ENCODE measurements at places on chromosomes 2 and 18.

GRCh38 chr2:113079131-113079530 is 11.4 kb downstream of the IL1F10 start:
- no peak overlapping the region for H3K4me3 ChIP-seq
- DNase-seq = no peak
- H3K4me1 ChIP-seq = peaks cover 9% of the 10 kb centered on the region
- H3K36me3 ChIP-seq = no peaks in the 10 kb centered on the region
- no peak overlapping the region for H3K27ac ChIP-seq
- peaks cover 69% of the 10 kb centered on the region for H3K27me3 ChIP-seq

DNA sequence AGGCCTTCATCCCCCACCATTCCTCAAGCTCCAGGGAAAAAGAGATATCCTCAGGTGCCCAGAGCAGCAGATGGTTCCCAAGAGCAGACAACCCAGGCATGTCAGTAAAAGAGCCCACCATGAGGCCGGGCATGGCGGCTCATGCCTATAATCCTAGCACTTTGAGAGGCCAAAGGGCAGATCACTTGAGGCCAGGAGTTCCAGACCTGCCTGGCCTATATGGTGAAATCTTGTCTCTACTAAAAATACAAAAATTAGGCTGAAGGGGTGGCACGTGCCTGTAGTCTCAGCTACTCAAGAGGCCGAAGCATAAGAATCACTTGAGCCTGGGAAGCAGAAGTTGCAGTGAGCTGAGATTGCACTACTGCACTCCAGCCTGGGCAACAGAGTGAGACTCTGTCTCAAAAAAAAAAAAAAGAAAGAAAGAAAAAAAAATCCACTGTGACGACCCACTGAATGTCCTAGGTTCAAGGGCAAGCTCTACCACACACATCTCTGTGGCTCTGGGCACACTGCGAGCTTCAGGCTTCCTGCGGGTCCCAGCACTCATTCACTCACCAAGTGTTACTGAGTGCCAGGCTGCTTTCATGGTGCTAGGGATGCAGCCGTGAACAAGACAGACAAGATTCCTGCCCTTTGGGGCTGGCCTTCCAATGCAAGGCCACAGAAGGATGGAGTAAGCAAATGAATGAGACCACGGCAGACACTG is 6.5 kb upstream of the DUSP2 start:
- no peaks in the 10 kb centered on the region for H3K27me3 ChIP-seq
- H3K36me3 ChIP-seq = peaks cover 26% of the 10 kb centered on the region
- H3K4me1 ChIP-seq = peaks cover 49% of the 10 kb centered on the region

- H3K27ac ChIP-seq = no peak overlapping the region
- peaks cover 6% of the 10 kb centered on the region for H3K36me3 ChIP-seq
- no peak overlapping the region for H3K4me3 ChIP-seq
- H3K4me1 ChIP-seq = peaks cover 3% of the 10 kb centered on the region
- H3K27me3 ChIP-seq = peaks cover 8% of the 10 kb centered on the region
Observed at GRCh38 chr2:121295911-121296650, 11.1 kb upstream of the TFCP2L1 start.

GRCh38 chr2:218166791-218167190 is at the start of gene CXCR1:
TSS of gene CXCR1 (minus strand) at chr2:218166962. CDS start at chr2:218165211, 1,751 bp downstream.
- DNase-seq = peak; percentile 15
- H3K36me3 ChIP-seq = peaks cover 5% of the 10 kb centered on the region
- peak within 1 kb of the TSS; percentile 90 for H3K27ac ChIP-seq
- H3K4me3 ChIP-seq = peak within 1 kb of the TSS; percentile 64
- peaks cover 47% of the 10 kb centered on the region for H3K27me3 ChIP-seq
- peaks cover 25% of the 10 kb centered on the region for H3K4me1 ChIP-seq

DNA sequence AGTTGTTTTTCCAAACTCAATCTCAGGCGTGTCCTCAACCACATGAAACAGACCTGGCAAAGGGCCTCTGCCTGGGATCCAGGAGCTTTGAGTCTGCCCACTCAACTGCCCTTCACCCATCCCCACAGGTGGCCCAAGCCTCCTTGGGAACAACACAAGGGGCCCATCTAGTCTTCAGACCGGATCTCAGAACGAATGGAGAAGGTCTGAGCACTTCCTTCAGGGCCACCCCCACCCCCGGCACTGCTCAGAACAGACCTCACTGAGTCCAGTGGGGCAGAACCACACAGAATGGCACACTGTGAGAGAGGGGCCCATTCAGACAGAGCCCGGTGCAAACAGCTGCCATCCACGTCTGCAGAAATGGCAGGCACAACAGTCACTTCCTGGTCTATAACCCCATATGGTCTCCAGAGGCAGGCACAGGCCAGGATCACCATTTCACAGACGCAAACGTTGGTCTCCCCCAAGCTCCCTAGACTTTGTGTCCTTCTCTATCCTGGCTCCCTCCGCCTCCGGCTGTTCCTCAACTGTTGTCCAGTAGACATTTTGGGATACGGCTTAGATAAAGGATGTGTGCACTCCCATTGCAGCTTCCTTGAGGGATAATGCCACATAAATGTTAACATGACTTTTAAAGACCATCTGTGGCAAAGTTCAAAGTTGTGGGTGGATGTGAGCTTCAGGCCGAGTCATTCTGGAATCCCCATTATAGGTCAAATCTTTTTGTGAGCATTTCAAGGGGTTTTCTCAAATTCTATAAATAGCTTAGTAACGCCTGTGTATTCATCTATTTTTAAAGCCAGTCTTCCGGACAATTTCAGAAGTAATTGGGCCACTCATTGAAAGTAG is 149.7 kb downstream of the SMAD7 start:
- H3K27me3 ChIP-seq = no peaks in the 10 kb centered on the region
- peaks cover 3% of the 10 kb centered on the region for H3K36me3 ChIP-seq
- H3K4me1 ChIP-seq = peaks cover 33% of the 10 kb centered on the region
- DNase-seq = no peak

- H3K27ac ChIP-seq = peak overlapping the region; percentile 84
- peaks cover 58% of the 10 kb centered on the region for H3K4me1 ChIP-seq
- H3K27me3 ChIP-seq = no peaks in the 10 kb centered on the region
- peaks cover 4% of the 10 kb centered on the region for H3K36me3 ChIP-seq
- H3K4me3 ChIP-seq = peak overlapping the region; percentile 53
Observed at GRCh38 chr2:84782717-84783442, 98.0 kb downstream of the TRABD2A start.

GRCh38 chr2:207670887-207671286 is 40.6 kb upstream of the CCNYL1 start:
- H3K4me1 ChIP-seq = no peaks in the 10 kb centered on the region
- DNase-seq = no peak
- peaks cover 2% of the 10 kb centered on the region for H3K27me3 ChIP-seq
- H3K36me3 ChIP-seq = no peaks in the 10 kb centered on the region

- no peaks in the 10 kb centered on the region for H3K4me1 ChIP-seq
- H3K4me3 ChIP-seq = no peak overlapping the region
- no peaks in the 10 kb centered on the region for H3K27me3 ChIP-seq
- no peak for DNase-seq
Observed at GRCh38 chr18:32909798-32910561, 137.2 kb upstream of the KLHL14 start.

GRCh38 chr2:225693259-225693658 is 293.7 kb downstream of the NYAP2 start:
- no peak overlapping the region for H3K4me3 ChIP-seq
- H3K27ac ChIP-seq = no peak overlapping the region
- H3K4me1 ChIP-seq = no peaks in the 10 kb centered on the region
- DNase-seq = no peak
- no peaks in the 10 kb centered on the region for H3K36me3 ChIP-seq
- H3K27me3 ChIP-seq = no peaks in the 10 kb centered on the region

DNA sequence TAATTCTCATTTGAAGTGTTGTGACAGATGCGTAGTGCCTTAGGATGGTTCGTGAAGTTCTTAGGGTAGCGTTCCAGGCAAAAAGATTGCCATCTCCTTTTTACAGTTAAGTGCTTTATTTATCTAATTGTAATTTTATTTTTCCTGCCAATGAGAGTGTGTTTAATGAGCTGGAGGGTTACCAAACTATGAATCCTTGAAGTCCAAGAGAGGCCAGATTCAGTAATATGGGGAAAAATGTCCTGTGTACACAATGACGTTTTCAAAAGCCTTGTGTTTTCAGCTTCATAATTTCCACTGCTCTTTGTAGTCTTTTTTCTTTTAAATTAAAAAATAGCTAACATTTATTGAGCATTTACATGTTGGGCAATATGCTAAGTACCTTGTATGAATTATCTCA is 23.8 kb downstream of the ACYP2 start:
- DNase-seq = no peak
- H3K4me3 ChIP-seq = no peak overlapping the region
- no peak overlapping the region for H3K27ac ChIP-seq
- H3K4me1 ChIP-seq = no peaks in the 10 kb centered on the region
- H3K36me3 ChIP-seq = peaks cover 3% of the 10 kb centered on the region

- H3K27ac ChIP-seq = no peak overlapping the region
- H3K27me3 ChIP-seq = peaks cover 19% of the 10 kb centered on the region
- H3K4me3 ChIP-seq = no peak overlapping the region
- no peaks in the 10 kb centered on the region for H3K4me1 ChIP-seq
- DNase-seq = no peak
- peaks cover 3% of the 10 kb centered on the region for H3K36me3 ChIP-seq
Observed at GRCh38 chr2:120700659-120701058, 35.0 kb upstream of the GLI2 start.

GRCh38 chr2:75130171-75130570 is 69.1 kb downstream of the TACR1 start:
- DNase-seq = no peak
- H3K4me3 ChIP-seq = no peak overlapping the region
- H3K4me1 ChIP-seq = peaks cover 2% of the 10 kb centered on the region

- H3K4me1 ChIP-seq = peaks cover 9% of the 10 kb centered on the region
- DNase-seq = no peak
- no peaks in the 10 kb centered on the region for H3K36me3 ChIP-seq
- H3K27ac ChIP-seq = no peak overlapping the region
- H3K4me3 ChIP-seq = no peak overlapping the region
- no peaks in the 10 kb centered on the region for H3K27me3 ChIP-seq
Observed at GRCh38 chr2:12170121-12170520, 423.7 kb downstream of the LPIN1 start.

DNA sequence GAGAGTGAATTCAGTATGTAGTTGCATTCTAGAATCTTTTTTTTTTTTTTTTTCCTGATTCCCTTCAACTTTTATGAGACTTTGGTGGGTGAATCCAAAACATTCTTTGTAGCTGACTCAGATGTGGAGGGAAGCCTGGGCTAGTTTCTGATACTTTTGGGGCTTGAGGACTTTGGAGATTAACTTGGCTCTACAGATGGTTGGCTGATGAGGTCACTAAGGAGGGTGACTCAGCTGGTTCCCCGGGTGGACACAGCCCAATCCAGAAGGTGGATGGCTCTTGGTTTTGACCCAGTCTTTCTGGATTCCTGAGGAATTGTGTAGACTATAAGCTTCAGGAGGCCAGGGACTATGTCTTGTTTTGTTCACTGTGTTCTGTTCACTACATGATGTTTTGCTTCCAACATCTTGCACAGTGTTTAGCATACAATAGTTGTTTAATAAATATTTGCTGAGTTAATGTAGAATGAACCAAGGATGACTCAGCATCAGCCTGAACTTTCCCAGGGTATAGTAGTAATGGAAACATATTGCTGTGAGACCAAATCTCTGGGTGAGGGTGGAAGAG is 30.5 kb downstream of the LAMA3 start:
- H3K4me3 ChIP-seq = no peak overlapping the region
- peaks cover 3% of the 10 kb centered on the region for H3K36me3 ChIP-seq
- no peaks in the 10 kb centered on the region for H3K4me1 ChIP-seq
- DNase-seq = no peak
- no peak overlapping the region for H3K27ac ChIP-seq

GRCh38 chr2:36477746-36478145 is 120.2 kb downstream of the FEZ2 start:
- no peak overlapping the region for H3K4me3 ChIP-seq
- H3K27me3 ChIP-seq = no peaks in the 10 kb centered on the region
- no peaks in the 10 kb centered on the region for H3K4me1 ChIP-seq
- DNase-seq = no peak
- H3K27ac ChIP-seq = no peak overlapping the region

- peak overlapping the region; percentile 99 for H3K27ac ChIP-seq
- no peak for DNase-seq
- H3K4me3 ChIP-seq = peak overlapping the region; percentile 77
- H3K4me1 ChIP-seq = peaks cover 79% of the 10 kb centered on the region
- H3K27me3 ChIP-seq = no peaks in the 10 kb centered on the region
- H3K36me3 ChIP-seq = peaks cover 7% of the 10 kb centered on the region
Observed at GRCh38 chr2:62305421-62306176, 109.7 kb downstream of the B3GNT2 start.

- no peak for DNase-seq
- H3K4me3 ChIP-seq = peak overlapping the region; percentile 60
- peaks cover 71% of the 10 kb centered on the region for H3K27me3 ChIP-seq
- peaks cover 76% of the 10 kb centered on the region for H3K36me3 ChIP-seq
- H3K4me1 ChIP-seq = peaks cover 30% of the 10 kb centered on the region
- H3K27ac ChIP-seq = peak overlapping the region; percentile 46
Observed at GRCh38 chr2:174335254-174335987, 667 bp downstream of the SP9 start.

DNA sequence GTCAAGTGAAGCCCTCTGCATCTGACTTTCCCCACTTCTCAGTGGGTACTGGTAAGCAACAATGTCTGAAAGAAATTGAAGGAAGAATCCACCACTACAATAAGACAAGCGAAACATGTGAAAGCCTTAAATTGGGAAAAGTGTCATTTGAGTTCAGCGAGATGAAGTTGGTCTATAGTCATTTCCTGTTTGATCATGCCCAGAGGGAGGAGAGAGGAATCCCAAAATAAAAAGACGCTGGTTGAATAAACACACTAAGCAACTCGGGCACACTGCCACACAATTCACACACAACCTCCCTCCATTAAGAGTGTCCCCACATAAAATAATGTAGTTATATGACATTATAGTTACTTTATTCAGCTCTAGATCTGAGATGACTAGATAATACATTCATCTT is 166.1 kb downstream of the CBLN2 start:
- H3K27me3 ChIP-seq = no peaks in the 10 kb centered on the region
- no peaks in the 10 kb centered on the region for H3K4me1 ChIP-seq
- H3K36me3 ChIP-seq = no peaks in the 10 kb centered on the region
- no peak overlapping the region for H3K27ac ChIP-seq

- H3K27ac ChIP-seq = no peak overlapping the region
- H3K36me3 ChIP-seq = peaks cover 3% of the 10 kb centered on the region
- no peaks in the 10 kb centered on the region for H3K27me3 ChIP-seq
- H3K4me1 ChIP-seq = no peaks in the 10 kb centered on the region
- DNase-seq = no peak
Observed at GRCh38 chr2:203664029-203664755, 42.2 kb upstream of the CD28 start.

- peak within 1 kb of the TSS; percentile 60 for H3K4me3 ChIP-seq
- peaks cover 14% of the 10 kb centered on the region for H3K4me1 ChIP-seq
- H3K27ac ChIP-seq = no peak within 1 kb of the TSS
Observed at GRCh38 chr18:59272891-59273758, at the start of gene RAX. TSS of gene RAX (minus strand) at chr18:59273454. CDS start at chr18:59273206, 248 bp downstream.

GRCh38 chr2:49770919-49771318 is 616.6 kb upstream of the FSHR start:
- H3K36me3 ChIP-seq = no peaks in the 10 kb centered on the region
- H3K4me1 ChIP-seq = no peaks in the 10 kb centered on the region
- no peak overlapping the region for H3K27ac ChIP-seq
- no peak for DNase-seq
- H3K4me3 ChIP-seq = no peak overlapping the region
- no peaks in the 10 kb centered on the region for H3K27me3 ChIP-seq

- peaks cover 4% of the 10 kb centered on the region for H3K36me3 ChIP-seq
- DNase-seq = no peak
- H3K4me3 ChIP-seq = no peak overlapping the region
Observed at GRCh38 chr2:233700028-233700635, 7.4 kb downstream of the UGT1A6 start.

- H3K4me1 ChIP-seq = peaks cover 10% of the 10 kb centered on the region
- peak; percentile 19 for DNase-seq
- H3K4me3 ChIP-seq = peak overlapping the region; percentile 37
- H3K27me3 ChIP-seq = peaks cover 20% of the 10 kb centered on the region
- H3K36me3 ChIP-seq = no peaks in the 10 kb centered on the region
- H3K27ac ChIP-seq = no peak overlapping the region
Observed at GRCh38 chr18:58135701-58136331, 91.8 kb downstream of the NEDD4L start.

- no peak for DNase-seq
- no peaks in the 10 kb centered on the region for H3K36me3 ChIP-seq
- no peaks in the 10 kb centered on the region for H3K4me1 ChIP-seq
- H3K4me3 ChIP-seq = no peak overlapping the region
- no peak overlapping the region for H3K27ac ChIP-seq
Observed at GRCh38 chr2:70738159-70738558, 29.8 kb downstream of the ADD2 start.

Data from effector memory CD8-positive, alpha-beta T cell (primary cell).